ENCODE measurements at places on chromosomes 7 and 10.

DNA sequence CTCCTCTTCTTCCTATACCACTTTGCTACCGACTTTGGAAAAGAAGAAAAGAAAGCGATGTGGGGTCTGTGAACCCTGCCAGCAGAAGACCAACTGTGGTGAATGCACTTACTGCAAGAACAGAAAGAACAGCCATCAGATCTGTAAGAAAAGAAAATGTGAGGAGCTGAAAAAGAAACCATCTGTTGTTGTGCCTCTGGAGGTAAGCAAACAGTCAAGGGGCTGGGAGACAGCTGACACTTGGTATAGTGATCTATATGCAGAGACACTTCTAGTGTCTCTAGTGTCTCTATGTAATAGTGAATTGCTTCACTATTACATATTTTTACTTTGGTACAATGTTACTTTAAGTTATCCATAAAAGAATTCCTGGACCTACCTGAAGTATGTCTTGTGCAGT, 13.9 kb downstream of the TET1 start:
- no peak for DNase-seq

- DNase-seq: no peak
Observed at GRCh38 chr10:88129013-88129412, 265.6 kb downstream of the PTEN start.

GRCh38 chr7:69078997-69079769, 519.1 kb upstream of the AUTS2 start:
- no peak for DNase-seq

- no peak for DNase-seq
Observed at GRCh38 chr7:22179442-22179879, 177.5 kb downstream of the RAPGEF5 start.

DNA sequence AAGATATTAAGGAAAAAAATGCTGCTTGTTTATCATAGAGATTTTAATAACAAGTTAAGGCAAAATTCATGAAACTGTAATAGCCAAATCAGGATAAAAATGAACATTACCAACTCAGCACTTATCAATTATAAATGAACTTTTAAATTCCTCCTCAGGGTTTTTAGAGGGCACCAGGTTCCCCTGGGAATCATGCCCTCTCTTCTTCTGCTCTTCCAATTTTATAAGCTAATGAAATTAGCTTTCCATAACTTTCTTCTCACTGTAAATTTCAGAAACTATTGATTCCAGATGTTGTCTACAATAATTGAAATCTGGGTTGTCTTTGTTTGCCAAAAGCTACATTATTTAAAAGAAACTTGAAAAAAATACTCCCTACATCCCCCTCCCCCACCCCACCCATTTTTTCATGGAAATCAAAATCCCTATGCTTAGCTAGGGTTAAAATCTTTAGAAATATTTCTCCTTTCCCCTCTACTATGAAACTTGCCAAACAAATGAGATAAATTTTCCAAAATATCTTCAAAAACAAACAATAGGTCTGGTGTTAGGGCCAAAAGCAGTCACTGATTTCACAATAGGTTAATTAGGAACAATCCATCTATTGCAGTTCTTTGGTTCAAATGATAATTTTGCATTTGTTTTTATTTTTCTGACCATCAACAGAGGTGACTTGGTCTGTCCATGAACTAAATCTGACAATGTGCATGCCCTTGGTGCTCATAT, 187.7 kb downstream of the DOCK4 start:
- no peak for DNase-seq

DNA sequence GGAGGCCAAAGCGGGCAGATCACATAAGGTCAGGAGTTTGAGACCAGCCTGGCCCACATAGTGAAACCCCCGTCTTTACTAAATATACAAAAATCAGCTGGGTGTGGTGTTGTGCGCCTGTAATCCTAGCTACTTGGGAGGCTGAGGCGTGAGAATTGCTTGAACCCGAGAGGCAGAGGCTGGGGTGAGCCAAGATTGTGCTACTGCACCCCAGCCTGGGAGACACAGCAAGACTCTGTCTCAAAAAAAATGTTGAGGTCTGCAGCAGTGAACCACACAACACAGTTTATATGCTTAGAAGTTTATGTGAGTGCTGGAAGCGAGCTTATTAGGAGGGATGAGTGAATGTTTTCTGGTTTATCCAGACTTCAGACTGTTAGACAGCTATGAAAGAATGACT, 10.4 kb downstream of the LHPP start:
- DNase-seq: no peak

DNA sequence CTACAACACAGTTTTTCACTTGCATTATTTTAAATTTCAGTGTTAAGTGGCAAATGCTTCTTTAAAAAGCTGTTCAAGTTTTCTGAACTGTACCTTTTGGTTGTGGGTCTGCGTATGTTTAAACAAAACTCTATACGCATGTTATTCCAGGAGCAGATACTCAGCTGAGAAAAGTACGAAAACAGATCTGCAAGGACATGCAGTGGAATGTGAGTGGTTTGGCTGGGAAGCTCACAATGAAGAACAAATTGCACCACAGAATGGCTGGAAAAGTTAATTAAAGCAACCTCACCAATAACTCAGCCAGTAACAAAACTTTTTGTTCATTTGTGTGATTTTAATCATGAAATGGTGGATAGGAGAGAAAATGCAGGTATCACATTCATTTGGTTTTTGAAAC, 17.6 kb downstream of the GLI3 start:
- no peak for DNase-seq

DNA sequence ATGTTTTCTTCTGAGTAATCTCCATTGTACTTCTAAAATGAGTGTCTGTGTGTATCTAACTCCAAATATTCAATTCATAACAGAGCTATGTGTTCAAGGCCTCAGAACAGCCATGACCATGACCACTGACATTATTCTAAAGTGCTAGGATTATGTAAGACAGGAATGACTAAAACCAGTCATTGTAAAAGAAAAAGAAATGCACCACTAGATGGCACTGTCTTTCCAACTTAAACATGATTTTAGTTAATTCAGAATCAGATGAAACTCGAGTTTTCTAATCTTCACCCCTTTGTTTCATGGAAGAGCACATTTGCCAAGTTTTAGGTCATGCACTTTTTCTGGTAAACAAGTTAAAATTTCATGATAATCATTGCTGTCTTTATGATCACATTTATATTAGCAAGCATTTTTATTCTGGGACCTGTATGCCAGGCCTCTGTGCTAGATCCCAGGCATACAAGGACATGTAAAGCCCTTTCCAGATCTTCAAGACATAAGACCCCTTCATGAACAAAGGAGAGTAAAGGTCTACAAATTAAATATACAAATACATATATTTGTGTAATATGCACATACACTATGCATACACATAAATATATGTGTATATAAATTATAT, 26.1 kb upstream of the RSU1 start:
- DNase-seq: peak; percentile 70

DNA sequence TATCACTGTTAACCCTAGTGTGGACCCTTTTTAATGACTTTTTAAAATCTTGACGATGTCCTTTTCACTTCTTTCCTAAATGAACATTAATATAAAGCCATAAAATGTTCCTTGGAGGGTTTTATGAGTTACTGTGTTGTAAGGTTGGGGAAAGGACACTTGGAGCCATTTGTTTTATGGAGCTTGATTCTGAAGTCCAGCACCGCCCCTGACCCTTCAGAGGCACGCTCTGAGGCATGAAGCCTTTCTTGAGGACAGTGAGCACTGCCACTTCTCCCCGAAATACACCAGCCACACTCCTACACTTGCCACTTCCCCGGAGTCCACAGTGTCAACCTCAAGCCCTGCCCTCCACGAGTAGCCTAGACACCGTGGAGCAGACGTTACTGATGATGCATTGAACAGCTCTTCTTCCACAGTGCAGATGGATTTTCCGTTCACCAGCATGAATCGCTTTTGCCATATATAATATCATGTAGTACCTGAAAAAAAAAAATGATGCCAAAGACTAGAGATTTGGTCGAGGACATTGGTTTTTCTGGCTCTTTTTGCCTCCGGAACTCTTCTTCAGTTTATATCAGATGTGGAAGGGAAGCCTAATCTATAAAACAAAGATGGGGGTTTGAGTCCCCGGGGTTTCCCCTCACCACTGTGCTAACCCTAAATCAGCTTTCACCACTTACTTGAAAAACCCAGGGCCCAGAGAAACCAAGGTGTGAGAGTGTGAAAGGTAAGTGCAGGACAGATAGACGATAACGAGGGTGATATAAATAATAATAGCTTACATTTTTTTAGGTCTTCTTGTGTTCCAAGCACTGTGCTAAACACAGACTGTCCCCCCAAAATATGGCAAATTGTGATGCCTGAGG, 652.6 kb upstream of the GALNT17 start:
- DNase-seq: no peak

All from EL (cell line).